NCI-H510A treated with DMSO at 0.1 percent for 48 hours (cell line): ENCODE measurements at places on chromosomes 16 and 17.
A peak's percentile ranks its signal among the peaks of the same experiment; 100 is the strongest.

- DNase-seq = no peak
These were observed 86.3 kb upstream of the TOM1L1 start for GRCh38 chr17:54814371-54814770.

DNA sequence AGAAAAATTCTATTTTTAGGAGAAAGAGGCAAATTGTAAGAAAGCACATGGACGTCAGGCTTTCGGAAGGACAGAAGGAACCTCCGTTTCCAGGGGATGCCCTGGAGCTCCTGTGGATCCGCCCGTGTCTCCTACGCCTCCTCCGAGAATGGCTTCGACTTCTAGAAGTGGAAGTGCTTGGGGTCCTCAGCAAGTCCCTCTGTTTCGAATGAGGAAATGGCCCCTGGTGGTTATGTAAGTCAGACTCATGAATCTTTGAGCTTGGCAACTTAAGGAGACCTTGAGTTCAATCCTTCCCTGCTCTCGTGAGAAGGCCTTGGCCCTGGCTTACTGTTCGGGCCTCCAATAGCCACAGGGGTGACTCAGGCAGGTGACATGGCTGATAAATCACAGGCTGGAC lies 38.9 kb downstream of the COX4I1 start:
- DNase-seq = no peak

DNA sequence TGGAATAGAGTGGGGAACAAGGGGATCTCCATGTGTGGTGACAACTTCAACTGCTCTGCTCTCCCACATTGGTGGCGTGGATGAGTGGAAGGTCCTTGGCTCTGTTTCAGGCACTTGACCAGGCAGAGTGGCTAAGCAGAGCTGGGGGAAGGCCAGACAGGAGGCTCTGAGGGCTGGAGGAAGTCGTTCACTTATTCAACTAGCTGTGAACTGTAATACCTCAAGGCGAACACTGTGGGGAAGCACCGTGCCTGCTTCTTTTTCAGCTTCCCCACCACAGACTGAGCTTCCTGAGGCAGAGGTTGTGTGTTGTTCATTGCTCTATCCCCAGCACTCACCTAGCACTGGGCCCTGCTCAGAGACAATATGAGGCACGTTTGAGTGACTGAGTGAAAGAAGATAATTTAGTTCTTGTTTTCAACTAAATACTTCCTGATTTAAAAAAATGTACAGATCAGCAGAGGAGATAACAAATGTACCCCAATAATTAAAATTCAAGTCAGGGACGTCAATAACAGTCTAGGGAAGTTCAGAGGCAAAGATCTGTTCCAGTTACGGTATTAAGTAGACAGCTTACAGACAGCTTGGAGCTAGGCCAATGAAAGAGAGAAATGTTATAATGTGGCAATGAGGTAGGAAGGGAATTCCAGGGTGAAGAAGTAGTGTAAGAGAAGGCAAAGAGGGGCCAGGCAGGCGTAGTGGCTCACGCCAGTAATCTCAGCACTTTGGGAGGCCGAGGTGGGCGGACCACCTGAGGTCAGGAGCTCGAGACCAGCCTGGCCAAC lies 34.7 kb downstream of the MYO18A start:
- peak; percentile 63 for DNase-seq

DNA sequence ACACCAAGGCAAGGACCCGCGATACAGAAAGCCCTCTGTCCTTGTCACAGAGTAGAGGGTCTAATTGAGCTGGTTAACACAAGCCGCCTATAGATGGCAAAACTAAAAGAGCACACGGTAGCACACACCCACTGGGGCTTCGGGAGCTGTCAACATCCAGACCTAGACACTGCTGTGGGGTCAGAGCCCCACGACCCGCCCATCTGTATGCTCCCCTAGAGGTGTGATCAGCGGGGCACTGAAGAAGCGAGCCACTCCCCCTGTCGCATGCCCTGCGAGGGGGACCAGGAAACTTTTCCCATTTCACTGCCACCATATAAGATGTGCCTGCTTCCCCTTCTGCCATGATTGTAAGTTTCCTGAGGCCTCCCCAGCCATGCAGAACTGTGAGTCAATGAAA lies 1255.8 kb upstream of the CDH8 start:
- no peak for DNase-seq

DNA sequence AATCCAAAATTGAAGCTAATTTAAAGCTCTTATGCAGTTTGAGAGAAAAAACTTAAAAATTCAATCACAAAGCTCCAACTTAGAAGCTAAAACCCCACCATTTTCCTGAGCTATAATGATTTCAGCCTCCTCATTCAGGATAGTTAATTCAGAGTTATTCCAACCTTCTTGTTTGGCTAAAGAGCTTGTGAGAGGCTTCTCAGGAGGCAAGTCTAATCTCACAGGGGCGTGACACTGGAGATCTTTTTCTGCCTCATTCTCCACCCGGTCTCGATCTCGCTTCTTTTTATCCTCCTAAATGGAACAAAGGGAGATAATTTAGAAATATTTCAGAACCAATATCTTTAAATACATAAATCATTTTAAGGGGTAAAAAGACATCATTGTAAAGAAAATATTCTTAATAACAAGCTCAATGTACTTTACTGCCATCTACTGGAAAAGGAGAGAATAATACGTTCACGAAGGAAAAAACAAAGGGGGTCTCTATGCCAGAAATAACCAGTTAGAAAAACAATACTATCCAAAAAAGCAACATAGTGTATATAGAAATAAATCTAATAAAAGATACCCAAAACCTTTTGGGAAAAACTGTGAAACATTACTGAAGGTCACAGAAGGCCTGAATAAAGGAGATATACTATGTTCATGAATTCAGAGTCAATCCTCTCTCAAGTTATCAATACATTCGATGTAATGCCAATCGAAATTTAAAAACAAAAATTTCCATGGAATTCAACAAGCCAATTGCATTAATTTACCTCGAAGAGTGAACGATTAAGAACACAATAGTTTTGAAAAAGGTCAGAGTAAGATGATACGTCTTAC lies 13.9 kb downstream of the BRD7 start:
- peak; percentile 54 for DNase-seq

GRCh38 chr16:84514874-84515835 lies 10.7 kb upstream of the MEAK7 start:
- DNase-seq = peak; percentile 95

DNA sequence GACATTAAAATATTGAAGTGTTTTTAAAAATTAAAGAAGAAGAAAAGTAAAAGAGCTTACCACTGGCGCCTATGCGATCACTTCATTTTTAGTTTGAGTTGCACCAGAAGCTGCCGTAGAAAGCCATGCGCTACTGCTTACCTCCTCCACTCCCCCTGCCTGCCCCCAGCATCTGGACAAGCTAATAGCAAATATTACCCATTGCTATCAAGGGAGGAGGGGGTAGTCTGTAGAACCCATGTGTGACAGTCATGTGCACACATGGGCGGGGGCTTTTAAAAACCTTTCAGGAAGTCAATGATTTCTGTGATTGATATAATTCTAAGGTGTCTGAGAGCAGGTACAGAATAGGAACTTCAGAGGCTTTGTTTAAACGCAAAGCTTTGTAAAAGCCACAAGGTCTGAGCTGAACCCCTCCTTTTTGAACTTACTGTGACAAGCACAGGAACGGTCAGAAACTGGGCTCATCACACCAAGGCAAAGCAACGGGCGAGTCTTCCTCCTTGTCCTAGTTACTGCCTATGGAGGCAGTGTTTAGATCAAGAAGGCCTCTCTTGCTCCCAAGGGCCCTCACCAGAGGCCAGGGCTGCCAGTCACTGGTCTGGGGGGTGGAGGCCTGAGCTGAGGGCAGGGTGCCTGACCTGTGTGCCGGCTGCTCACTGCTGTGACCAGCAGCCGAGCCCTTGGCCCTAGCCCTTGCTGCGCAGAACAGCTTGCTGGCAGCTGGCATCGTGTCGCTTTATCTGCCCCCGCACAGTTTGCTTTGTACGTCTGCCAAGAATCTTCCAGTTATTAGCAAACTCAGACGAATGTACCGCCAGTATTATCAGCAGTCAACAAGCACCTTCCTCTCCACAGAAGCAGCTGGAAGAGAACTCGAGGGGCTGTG lies 15.0 kb downstream of the GINS2 start:
- peak; percentile 69 for DNase-seq

DNA sequence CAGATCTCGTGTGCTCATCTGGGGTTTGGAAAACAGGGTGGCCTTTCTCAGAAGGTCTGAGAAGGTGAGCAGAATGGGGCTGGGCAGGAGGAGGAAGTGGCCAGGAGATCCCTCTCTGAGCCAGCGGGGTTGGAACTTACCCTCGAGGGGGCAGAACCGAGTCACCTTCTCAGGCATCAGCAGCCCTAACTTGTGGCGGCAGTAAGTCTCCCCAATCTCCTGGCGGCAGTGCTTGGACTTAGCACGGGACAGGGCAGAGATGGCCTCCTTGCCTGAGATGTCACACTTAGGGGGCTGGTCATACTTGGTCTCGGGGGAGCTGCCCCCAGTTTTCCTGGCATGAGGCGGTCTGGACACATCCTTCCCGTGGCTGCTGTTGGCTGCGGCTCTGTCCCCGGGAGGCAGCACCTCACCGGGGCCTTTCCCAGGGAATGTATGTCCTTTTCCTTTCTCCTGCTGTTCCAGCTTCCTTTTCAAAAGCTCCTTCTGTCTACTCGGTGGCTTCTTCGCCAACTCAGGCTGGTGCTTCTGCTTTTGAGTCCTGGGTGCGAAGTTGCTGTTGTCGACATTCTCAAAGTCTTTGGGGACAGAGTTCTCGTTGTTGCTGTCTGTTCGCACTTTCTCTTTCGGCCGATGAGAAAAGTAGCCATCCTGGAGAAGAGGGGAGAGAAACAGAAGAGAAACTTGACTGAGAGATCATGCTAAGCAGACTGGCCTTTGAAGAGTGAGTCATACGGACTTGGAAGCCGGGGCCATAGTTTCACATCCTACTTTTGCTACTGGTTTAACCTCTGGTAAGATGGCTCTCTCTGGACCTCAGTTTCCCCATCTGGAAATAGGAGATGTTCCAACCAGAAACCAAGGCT lies 211.7 kb downstream of the XYLT1 start:
- DNase-seq = no peak

DNA sequence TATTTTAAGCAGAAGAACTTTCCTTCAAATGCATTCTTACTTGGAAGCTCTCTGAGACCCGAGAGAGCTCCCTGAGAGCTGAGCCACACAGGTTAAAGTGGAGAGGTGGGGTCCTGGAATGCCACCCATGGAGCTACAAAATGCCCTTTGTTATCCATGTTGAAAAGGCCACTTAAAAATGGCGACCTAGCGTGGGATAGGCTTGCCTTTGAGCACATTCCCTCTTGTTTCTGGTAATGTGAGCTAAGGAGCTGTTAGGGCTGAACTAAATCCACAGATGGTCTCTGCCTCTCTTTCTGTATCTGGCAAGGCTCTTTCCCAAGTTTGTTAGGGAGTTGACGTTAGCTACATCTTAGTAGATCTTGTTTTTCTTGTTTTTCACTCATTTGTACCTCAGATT lies 171.6 kb downstream of the SNX29 start:
- no peak for DNase-seq

DNA sequence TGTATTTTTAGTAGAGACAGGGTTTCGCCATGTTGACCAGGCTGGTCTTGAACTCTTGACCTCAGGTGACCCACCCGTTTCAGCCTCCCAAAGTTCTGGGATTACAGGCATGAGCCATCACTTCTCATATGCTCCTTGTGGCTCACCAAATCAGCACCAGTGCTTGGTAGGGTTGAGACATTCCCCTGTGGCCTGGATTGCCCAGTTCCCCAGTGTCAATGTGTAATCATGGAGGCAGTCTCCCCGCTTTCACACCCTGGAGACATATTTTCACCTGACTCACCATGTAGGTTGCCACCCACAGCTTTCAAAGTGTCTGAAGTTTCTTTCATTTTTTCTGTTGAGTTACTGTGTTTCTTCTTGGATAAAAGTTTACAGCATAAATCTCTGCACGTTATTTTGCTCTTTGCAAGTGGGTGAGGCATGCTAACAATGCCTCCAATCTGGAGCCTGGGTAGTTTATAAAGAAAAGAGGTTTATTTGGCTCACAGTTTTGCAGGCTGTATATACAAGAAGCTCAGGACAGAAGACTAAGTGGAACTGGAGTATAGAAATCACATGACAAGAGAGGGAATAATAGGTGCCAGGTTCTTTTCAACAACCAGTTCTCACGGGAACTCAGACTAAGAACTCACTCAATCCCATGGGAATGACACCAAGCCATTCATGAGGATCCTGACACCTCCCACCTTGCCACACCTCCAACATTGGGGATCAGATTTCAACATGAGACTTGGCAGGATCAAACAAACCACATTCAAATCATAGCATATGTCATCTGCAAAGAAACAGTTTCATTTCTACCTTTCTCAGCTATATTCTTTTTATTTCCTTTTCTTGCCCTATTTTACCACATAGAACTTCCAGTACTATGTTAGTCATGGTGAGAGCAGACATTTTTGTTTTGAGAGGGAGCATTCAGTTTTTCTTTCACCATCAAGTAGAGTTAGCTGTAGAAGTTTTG lies 113.2 kb downstream of the PHKB start:
- no peak for DNase-seq

GRCh38 chr17:74760404-74761105 lies 12.1 kb downstream of the NHERF1 start:
- no peak for DNase-seq

- DNase-seq = no peak
These were observed 33.3 kb downstream of the TOM1L1 start for GRCh38 chr17:54933921-54934320.

GRCh38 chr17:497241-498034 lies 144.8 kb upstream of the RPH3AL start:
- DNase-seq = no peak

DNA sequence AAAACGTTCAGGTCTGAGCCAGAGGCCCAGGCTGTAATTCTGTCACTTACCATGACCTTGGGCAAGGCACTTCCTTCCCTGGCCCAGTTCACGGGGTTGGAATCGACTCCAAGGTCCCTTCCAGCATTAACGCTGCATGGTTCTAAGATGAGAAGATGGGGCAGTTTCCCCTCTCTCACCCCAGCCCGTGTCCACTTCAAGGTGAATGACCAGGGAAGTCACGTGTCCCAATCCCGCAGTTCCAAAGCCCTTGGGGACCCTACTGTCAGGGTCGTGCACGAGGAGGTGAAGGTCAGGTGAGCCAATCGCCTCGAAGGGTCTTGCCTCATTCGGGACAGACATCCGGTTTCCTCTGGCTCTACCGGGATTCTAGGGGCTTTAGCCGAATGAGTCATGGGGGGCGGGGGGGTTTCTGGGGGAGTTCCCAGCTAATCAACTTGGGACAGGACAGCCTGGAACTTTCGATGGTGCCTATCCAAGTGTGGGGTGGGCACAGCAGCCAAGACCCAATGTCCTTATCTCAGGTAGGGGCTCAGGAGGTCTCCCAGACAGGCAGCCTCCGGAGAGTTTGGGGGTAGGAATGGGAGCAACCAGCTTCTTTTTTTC lies 762 bp upstream of the CSF3 start:
- no peak for DNase-seq

- DNase-seq = no peak
These were observed 58.0 kb downstream of the PITPNC1 start for GRCh38 chr17:67435122-67435521.

- peak; percentile 48 for DNase-seq
These were observed 77.2 kb downstream of the TOX3 start for GRCh38 chr16:52469775-52470174.
